ENCODE measurements at places on chromosomes 16 and 17.

GRCh38 chr17:28335959-28336871 is 654 bp downstream of the TNFAIP1 start:
- DNase-seq: peak; percentile 67

DNA sequence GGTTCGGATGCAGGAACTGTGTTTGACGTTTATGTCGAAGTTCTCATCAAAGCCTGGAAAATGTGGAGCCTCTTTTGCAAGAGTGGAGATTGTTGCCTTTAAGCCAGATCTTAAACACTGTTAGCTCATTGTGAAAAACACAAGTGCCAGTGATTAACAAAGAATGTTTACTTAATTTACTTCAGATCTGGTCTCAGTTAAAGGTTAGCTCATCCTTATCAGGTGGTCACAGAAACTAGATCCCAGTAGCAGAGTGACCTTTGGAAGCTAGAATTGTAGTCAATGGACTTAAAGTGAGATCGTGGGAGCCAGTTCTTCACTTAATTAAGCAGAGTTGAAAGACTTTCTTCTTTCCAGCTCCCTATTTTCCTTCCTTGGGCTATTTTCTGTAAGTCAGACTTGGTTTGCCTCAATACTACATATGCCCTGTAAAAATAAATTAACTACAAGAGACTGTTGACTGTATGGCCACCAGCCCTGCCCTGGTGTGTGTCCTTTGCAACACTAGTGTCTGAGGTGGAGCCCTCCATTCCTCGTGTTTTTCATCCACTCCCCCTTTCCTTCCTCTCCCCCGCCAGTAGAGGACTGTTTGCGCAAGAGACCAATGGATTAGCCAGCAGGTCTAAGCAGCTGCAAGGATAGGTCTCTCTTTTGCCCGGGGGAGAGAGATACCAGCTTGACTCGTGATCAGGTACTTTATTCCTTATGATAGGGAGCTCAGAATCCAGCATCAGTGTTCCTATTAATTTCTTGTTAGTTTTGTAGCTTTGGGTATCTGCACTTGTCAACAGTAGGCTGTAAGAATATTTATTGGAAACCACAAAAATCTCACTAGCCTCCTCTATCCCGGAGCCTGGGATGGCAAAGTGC is 20.2 kb downstream of the FBXO39 start:
- DNase-seq: no peak

- no peak for DNase-seq
These were observed 1.4 kb downstream of the SRSF2 start for GRCh38 chr17:76735586-76736348.

- no peak for DNase-seq
These were observed 107.9 kb downstream of the SNX29 start for GRCh38 chr16:12084436-12084835.

DNA sequence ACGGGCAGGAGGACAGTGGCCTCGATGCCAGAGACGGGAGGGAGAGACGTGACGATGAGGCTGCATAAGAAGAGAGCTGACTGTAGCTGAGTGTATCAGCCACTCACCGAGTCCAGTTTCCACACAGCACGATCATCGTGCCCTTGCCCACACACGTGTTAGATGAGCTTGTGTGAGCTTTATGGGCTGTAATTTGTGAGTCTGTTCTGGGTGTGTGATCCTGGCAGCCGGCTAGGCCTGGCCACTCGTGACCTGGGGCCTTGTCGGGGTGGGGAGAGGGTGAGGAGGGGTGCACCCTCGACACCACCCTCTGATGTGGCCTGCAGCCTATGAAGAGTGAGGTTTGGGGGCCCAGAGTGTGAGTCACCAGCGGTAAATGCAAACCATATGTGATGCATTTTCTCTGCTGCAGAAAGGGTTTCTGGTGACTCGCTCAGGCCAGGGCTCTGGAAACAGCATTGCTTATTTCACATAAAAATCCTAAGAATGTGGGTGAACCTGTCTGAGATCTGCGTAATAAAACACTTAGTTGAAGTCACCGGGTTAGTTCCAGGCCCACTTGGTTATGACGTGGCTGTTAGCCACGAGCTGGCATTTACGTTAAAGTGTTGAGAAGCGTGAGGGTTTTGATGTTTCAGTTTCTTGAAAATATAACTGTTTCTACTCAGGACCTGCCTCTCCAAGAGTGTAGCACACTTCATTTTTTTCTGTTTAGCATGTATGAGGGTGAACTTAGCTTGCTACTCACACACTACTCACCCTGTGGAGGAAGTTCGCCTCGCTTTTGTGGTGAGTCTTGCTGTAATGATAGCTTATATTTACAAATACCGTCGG is 4.2 kb downstream of the METRNL start:
- peak; percentile 54 for DNase-seq

GRCh38 chr17:49384951-49385350 is 22.9 kb upstream of the ZNF652 start:
- no peak for DNase-seq

DNA sequence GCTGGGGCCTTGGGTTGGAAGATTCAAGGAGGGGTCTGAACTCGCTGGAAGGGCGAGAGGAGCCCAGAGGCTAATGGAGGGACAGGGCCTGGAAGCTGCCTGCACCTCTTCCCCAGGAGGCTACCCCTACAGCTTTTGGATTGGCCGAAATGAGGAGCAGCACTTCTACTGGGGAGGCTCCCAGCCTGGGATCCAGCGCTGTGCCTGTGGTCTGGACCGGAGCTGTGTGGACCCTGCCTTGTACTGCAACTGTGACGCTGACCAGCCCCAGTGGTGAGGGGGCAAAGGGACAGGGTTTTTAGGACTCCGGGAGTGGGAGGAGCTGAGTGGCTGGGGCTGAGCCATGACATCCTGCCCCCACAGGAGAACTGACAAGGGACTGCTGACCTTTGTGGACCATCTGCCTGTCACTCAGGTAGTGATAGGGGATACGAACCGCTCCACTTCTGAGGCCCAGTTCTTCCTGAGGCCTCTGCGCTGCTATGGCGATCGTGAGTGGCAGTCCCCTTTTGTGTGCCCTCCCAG is 8.8 kb downstream of the CNTNAP1 start:
- DNase-seq: no peak

- DNase-seq: no peak
These were observed 42.5 kb upstream of the TANC2 start for GRCh38 chr17:62923258-62924150.

GRCh38 chr16:54856871-54857270 is 73.8 kb upstream of the IRX5 start:
- no peak for DNase-seq

- no peak for DNase-seq
These were observed 14.0 kb downstream of the VPS53 start for GRCh38 chr17:700504-701094.

DNA sequence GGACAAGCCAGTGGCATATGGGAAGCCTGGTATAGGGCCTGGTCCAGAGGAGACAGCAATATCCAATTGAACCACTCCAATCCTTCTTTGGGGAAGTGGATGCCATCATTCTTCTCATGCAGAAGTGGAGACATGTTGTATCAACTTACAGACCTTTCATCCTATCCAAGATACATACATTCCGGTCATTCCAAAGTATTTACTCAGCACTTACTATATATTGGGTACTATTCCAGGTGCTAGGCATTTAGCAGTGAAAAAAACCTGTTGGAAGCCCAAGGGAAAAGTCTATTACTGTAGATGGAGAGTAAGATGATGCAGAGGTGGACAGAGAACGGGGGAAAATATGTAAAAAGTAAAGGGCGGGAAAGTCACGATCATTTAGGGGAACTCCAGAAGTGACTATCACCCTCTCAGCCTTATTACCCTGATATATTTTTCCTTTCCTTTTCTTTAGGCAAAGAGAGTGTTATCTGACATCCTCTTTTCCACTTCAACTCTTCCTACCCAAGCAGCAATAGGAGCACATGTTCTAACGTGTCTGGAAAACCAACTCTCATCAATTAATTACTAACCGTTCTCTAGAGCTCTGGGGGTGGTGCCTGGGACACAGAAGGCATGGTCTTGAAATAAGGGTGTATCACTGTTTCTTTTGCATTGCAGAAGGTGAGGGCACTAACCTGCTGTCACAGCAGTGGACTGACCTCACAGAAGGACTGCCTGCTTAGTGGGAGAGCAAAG is 210.1 kb upstream of the MAF start:
- DNase-seq: peak; percentile 41

GRCh38 chr17:2925011-2925410 is 128.8 kb downstream of the RAP1GAP2 start:
- no peak for DNase-seq

DNA sequence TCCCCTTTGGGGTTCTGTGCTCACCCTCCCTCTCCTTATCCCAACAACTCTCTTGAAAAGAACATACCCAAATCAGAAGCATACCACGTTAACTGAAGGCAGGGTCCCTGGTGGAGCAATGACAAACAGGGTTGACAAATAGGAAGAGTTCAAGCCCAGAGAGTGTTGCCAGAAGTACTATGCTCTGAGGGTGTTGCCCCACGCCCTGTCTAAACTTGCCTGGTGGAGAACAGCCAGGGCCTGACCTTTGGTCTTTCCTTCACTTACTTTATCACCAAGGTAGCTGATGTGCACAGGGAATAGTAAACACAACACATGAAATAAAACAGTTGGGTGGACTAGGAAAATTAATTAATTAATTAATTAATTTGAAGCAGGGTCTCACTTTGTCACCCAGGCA is 23.3 kb downstream of the ZNF75A start:
- DNase-seq: no peak

DNA sequence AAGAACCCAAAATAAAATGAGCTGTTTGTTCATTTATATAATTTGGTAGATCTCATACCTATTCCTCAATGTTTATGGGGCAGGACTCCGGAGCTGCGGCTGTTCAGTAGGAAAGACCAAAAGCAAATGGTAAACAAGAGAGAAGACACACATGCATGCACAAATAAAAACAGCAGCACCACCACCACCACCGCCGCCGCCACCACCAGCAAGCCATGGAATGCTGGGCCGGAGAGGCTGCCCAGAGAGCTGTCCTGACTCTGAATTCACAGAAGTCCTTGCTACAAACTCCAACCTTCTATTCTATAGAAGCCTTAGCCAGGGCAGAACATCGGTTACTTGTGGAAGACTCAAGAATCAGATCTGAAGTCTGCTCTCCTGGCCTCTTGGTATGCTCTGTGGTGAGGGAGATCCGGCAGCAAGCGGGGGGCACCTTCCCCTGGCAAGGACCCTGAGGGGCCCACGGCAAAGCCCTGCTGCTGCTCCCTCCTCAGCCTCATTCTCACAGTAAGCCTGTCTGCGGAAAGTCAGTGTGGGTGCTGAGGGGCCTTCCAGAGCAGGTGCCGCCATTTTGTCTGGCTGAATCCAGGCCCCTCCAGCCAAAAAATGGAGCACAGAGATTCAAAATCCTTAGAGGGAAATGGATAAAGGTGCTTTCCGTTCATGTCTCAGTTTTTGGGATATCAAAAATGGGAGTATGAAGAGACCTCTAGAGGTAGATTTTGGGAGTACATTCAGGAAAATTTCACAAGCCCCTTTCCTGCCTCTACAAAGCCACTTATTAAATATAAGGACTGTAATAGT is 6.4 kb upstream of the FOXJ1 start:
- peak; percentile 63 for DNase-seq

DNA sequence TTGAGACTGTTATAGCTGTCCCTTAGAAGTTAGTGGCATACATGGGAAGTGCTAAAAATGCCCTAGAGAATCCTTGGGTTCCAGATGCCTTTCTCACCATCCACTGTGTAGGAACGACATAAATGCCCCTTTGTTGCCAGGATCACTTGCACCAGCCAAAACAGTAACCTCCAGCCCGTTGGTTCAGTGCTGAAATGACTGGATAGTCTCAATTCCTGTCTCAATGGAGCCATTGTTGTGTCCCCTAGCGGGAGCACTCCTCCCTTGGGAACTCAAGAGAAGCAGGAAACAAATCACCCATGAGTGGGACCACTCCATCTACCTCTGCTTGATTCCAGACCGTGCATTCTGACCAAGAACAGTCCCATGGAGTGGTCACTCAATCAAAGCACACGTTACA is 23.1 kb downstream of the MPHOSPH6 start:
- no peak for DNase-seq

GRCh38 chr17:82677353-82677925 is 21.1 kb downstream of the RAB40B start:
- DNase-seq: no peak

- no peak for DNase-seq
These were observed 1.9 kb downstream of the CDH11 start for GRCh38 chr16:65119901-65120401.

- no peak for DNase-seq
These were observed 94.2 kb downstream of the KATNIP start for GRCh38 chr16:27644165-27644564.

DNA sequence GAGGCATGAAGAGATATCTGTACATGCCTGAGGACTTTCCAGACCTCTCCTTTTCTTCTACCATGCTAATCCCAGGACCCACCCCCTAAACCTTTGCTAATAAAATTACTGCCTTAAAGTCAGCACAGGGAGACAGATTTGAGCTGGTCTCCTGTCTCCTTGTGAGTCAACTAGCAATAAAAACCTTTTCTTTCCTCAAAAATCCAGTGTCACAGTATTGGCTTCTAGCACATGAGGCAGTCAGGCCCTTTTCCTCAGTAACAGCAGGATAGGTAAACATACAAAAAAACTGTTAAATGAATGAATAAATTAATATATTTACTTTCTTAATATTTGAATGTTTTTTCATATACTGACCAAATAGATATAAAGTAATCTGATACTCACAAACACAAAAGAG is 41.3 kb downstream of the ABCA10 start:
- DNase-seq: no peak

GRCh38 chr16:53089434-53090285 is 34.9 kb downstream of the CHD9 start:
- DNase-seq: no peak

DNA sequence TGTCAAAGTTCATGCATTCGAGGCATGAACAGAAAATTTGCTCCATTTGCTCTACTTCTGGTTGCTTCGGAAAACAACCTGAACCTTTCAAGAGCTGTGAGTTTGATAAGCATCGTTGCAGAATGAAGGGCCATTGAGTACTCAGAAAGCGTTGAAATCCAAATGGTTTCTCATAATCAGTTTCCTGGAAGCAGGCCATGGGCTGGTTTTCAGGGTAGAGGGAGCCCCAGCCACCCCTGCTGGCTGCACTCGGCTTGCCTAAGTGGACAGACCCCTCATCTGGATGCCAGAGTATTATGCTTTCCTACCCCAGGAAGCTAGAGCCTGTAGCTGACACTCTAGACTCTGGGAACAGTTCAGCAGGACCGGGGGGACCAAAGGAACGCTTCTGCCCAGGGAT is 24.4 kb downstream of the SCNN1G start:
- no peak for DNase-seq

DNA sequence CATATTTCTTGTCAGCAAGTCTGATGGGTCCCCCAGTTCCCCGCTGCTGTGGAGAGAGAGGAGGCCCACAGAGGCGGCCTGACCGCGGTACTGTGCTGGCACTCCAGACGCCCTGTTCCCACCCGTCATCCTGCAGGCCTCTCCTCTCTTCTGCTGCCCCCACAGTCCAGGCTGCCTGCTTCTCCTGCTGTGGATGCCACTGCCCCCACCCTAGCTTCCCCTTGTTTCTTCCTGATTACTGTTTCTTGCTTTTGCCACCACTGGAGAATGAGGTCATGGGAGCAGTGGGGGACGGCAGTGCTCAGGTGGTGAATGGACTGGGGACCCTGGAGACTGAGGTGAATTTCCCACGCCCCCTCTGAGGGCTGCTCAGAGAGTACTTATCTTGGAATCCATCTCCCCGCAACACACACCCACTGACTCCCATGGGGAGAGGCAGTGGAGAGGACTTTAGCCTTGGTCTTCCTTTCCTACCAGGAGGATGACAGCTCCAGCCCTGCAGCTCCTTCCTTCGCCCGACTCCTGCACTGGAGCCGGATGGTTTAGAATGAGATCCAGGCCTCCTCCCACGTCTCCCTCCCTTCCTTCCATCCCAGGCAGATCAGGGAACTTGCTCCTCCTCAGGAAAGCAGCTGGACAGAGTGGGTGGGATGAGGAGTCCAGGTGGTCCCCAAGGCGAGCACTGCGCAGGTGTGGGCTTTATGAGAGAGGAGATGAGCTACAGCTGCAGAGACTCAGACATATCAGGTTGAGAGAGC is 60.4 kb downstream of the PLXDC1 start:
- DNase-seq: no peak

Measured in urothelium cell line (cell line).